ENCODE measurements at places on chromosomes 7 and 10.

DNA sequence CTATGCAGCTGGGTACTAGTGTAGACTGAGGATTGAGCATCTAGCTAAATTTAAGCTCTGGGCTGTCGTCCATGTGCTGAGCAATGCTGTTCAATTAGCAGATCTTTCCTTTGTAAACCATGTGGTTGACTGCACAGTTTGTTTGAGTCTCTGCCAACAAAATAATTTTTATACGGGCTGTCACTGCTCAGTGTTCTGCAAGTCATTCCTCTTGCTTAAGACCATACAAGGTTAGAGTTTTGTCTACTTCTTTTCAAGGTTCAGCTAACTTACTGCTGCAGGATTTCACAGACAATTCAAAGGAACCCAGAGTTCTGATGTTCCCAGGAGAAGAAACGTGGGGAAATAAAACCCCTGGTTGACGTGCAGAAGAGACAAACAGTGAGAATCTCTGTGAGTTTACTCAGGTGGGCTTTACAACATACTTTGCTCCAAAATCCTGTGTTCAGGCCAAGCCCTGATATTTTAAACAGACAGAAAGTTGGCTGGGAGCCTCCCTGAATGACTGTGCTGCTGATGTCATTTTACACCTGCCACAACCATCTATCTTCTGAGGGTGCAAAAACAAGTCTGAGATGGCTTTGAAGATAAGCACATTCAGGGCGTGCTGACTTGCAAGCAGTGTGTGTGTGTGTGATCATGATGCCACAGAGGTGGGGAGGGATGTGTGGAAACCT, 177.1 kb upstream of the SVIL start:
- DNase-seq = no peak

- no peak for DNase-seq
Observed at GRCh38 chr10:95784279-95784913, 28.4 kb downstream of the ENTPD1 start.

DNA sequence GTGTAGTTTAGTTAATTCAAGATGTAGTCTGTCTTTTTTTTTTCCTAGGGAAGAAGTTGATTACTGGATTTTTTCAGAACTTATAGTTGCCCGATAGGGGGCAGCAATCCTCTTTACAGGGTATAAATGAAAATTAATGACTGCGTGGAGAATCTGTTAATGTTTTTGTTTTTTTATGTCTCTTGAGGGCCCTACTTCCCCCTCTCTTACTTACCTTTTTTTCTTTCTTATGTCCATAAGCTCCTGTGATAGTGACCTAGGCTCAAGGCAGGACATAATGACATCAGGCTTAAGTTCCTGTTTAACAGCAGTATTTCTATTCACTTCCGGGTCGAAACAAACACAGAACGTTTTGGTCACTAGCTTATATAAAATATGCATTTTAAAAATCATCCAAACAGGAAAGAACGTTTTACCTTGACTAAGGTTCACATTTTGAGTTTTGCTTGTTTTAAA, 18.8 kb downstream of the CDC123 start:
- DNase-seq = peak; percentile 30

- peak; percentile 15 for DNase-seq
Observed at GRCh38 chr10:75234683-75235374, 928 bp downstream of the COMTD1 start.

- peak; percentile 49 for DNase-seq
Observed at GRCh38 chr10:61896854-61897661, 4.4 kb upstream of the ARID5B start.

GRCh38 chr10:14379556-14380280, 49.0 kb upstream of the FRMD4A start:
- no peak for DNase-seq

DNA sequence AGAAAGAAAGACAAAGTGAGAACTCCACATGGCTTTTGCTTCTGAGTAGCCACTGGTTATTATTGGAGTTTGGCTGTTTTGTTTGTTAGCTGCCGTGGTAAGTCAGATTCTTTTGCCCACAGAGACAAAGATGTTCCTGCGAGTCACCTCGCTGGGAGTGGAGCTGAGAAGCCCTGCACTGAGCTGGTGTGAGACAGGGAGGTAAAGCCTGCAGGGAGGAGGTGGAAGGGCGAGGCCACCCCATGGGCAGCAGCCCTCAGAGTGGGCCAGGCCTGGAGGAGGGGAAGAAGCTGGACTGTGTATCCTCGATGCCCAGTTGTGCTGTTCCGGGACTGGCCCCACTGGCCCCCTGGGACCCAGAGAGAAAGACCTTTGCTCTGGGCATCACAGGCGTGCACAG, 14.3 kb upstream of the NOM1 start:
- DNase-seq = no peak

DNA sequence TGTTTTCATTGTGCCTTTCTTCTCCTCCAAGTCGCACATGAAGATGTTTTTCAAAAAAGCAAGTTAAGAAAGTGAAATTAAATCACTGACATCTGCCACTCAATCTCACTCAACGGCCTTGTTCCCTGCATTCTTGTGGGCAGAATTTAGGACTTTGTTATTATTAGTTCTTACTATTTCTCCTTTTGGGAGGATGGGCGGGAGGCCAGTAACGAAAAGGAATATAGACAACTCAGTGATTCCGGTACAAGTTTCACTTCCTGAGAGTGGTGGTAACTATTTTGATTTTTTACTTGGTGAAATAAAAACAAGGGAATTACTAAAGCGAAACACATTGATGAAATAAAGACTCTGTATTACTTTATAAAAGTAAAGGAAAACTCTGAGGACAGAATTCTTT, 231.9 kb upstream of the HABP2 start:
- no peak for DNase-seq

- no peak for DNase-seq
Observed at GRCh38 chr7:77570330-77571011, 33.4 kb downstream of the PTPN12 start.

DNA sequence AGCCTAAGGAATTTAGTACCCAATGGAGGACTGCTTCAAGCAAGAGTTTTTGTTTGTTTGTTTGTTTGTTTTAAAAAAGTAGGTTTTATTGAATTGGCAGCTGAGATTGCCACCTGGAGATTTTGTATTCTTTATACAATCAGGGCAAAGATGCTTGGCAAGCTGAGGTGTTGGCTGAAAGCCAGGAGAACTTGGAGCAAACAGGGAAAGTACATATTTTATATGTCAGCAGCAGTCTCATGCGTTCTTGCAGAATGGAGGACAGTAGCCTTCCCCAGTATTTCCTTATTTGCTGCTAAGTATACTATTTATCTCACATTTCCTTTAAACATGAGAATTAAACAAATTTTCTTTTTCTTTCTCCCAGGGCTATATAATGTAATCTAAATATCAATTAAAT, 22.6 kb upstream of the ICA1 start:
- DNase-seq = no peak

DNA sequence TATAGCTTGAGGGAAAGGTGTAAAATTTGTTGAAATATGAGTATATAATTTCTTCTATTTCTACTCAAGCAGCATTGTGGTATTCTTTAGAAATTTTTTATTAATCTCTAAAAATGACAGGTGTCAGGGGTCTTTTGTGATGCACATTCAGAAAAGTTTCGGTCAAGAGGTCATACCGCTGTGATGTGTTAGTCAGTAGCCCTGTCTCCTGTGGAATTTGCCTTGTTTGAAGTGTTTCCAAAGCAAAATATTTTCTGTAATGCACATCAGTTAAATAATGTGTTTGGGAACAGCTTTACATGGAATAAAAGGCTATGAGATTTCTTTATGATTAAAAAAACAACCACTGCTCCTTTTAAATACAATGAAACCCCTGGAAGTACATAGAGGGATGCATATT, 35.8 kb downstream of the FOXP2 start:
- no peak for DNase-seq

DNA sequence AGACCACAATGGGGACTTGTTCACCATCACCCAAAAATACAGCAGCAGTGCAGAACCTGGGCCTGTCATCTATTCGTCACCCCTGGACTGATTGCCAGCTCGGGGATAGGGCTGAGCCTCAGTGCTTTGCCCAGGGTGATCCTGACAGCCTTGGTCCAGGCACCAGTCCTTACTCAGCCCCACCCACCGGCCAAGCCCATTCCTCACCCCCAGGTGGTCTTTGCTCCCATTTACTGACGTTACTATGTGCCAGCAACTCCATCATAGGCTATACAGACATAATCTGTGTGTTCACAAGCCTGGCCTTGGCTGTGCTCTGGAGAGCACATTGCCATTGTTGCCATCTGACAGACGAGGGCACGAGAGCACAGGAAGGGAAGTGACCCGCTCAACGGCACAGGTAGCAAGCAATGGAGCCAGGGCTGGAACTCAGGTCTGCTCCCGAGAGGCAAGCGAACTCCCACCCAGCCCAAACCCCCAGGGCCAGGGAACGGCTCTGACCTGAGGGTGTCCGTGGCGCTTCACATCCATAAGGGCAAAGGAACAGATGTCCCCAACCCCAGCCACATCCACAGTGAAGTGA, 6.8 kb downstream of the ATG9B start:
- DNase-seq = no peak

GRCh38 chr7:47683485-47683898, 101.6 kb upstream of the TNS3 start:
- no peak for DNase-seq

Measured in activated T-cell treated with anti-CD3 and anti-CD28 coated beads for 4 hours (primary cell).